ENCODE measurements at places on chromosomes 12 and 14.
A peak's percentile ranks its signal among the peaks of the same experiment; 100 is the strongest.

GRCh38 chr14:104647467-104648043, 41.9 kb upstream of the INF2 start:
- DNase-seq: no peak

- DNase-seq: no peak
Measured at GRCh38 chr12:49292729-49293055, 2.3 kb upstream of the PRPH start.

DNA sequence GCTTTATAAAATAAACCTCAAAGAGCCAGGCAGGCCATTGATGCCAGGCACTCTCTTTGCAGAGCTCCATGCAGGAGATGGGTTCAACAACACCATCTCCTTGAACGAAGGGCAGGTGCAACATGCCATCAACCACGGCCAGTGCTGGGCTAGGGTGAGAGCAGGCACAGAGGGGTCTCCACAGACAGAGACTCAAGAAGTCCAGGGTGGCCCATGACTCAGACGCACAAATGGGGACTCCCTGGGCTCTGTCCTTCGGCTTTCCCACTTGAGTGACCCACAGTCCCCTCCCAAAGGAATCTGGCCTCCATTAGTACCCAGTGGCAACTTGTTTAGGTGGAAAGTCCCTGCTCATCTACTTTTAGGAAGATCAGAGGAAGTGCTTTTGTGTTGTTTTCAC, 124.4 kb upstream of the PZP start:
- no peak for DNase-seq

DNA sequence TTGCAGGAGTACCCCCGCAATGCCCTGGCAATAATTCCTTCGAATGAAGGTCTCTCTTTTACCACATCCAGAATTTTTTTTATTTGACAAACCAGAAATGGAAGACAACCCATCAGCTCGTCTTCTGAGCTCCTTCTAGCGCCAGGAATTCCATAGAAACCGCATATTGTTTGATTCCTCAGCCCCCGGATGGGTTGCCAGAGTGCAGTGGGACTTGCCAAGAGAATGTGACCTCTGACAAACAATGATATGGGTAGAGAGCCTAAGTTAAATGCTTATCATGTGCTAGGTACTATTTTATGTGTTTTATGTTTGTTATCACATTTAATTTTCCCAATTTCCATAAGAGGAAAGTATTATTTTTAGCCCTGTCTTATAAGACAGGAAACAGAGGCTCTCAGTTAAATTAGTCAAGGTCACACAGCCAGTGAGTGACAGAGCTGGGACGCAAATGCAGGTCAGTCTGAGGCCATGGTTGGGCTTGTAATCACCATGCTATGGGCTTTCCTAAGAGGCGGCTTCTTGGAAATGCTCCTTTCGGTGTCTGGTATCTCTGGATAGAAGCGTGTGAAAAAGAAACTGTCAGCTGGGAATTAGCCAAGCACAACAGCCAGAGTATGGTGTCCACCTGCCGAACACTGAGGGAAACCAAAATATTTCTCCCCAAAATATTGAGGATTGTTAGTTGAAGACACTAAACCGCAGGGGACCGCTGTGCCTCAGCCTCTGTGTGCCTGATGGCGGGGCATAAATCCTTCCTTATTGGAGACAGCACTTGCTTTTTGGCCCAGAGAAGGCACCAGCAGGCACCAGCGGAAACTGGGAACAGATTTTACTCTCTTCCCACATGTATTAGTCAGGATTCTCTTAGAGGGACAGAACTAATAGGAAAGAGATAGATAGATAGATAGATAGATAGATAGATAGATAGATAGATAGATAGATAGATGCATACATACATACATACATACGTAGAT, 29.4 kb upstream of the ETFBKMT start:
- DNase-seq: no peak

DNA sequence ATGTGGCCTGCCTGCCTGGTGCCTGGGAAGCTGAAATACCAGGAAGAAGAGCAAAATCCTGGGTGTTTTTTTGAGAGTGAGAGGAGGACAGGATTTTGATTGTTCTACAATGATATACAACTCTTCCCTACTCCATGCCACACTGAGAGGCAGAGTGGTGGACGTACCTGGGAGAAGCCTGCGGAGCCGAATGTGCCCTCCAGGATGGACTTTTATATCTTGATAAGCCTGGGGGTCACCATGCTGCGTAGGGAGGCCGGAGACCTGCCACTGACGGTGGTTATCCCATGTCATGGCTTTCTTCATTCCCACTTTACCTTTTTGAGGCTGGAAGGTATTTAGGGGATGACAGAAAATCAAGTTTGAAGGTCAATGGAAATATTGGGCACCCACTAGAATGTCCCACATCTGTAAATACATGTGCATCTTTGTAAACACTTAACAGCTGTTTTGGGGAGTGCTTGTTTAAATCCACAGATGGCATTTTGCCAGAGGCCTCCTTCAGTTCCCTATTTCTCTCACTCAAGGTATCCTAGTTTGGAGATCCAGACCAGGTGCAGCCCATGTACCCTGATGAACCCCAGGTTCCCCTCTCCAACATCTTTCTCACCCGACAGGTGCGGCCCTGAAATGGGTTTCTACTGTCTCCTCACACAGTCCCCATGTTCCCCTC, 1.1 kb upstream of the GLT1D1 start:
- DNase-seq: no peak

GRCh38 chr12:75542942-75543341, 31.5 kb upstream of the KRR1 start:
- DNase-seq: no peak

GRCh38 chr14:60642270-60643140, 6.8 kb downstream of the SIX1 start:
- no peak for DNase-seq

DNA sequence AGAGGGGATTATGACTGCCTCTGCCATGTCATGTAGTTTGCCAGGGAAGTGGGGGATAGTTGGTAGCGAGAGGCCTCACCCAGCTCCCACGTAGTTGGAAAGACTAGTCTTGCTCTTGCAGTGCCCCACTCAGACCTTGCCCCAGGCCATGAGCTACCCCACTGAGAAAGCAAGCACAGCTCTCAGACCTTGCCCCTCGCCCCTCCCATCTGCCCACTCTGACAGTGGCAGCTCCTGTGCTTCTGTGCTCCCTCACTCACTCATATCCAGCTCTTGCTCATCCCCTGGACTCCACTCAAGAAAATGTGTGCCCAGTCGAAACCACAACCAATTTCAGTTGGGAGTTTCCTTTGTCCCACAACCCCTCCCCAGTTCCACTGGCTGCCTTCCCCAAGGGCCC, 55.5 kb upstream of the BDKRB2 start:
- DNase-seq: no peak

- DNase-seq: peak; percentile 39
Measured at GRCh38 chr12:94207849-94208621, 59.7 kb downstream of the PLXNC1 start.

- DNase-seq: no peak
Measured at GRCh38 chr14:99698642-99699041, 14.5 kb downstream of the CYP46A1 start.

DNA sequence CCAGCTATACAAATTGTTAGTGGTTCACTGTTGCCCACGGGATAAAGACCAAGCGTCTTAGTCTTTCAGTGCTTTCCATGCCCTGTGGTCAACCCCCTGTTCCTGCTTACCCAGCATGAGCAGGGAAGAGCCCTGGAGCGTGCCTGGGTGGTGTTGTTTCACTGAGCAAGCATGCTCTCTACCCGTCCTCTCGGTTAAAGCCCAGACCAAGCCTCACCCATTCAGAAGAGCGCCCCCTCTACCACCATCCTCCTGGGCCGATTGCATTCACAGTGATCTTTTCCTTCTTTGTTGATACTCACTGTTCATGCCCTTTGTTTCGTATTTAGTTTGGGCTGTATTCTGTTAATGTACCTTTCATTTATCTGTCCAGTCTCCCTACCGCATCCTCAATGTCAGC, 25.1 kb downstream of the DYRK4 start:
- DNase-seq: no peak

DNA sequence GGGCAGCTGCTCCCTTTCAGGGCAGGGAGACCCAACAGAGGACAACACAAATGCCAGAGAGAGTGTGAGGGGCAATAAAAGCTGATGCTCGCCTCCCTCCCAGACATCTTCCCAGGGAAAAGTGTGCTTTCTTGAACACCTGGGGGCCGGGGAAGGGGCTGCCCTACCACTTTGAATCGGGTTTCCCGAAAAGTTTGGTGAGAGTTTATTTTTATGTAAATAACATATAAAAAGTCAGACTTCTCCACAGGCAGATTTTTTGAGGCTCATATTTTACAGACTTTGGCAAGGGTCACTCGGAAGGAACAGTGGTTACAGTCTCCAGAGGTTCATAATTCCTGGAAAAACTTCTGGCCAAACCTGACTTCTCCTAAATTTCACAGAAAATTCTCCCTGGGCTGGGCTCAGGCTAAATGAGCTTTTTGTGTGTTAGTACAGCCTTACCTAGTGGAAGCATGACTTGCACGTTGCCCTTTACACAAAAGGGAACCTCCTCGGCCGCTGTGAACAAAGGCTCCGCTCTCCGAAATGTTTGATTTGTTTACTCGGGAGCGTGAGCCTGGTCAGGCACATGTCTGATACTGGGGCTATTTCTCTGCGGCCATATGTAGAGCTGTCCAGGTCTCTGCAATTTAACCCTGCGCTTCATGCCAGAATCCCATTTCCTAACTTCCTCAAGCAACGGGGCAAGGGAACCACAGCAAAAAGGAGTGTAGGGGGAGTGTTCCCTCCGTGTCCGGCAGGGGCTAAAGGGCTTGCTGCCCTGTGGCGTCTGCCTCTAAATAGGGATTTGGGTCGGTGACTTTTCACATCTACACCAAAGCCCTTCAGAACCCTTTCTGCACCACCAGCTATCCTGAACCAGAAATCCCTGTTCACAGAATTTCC, 3.4 kb downstream of the RTL1 start:
- DNase-seq: no peak

DNA sequence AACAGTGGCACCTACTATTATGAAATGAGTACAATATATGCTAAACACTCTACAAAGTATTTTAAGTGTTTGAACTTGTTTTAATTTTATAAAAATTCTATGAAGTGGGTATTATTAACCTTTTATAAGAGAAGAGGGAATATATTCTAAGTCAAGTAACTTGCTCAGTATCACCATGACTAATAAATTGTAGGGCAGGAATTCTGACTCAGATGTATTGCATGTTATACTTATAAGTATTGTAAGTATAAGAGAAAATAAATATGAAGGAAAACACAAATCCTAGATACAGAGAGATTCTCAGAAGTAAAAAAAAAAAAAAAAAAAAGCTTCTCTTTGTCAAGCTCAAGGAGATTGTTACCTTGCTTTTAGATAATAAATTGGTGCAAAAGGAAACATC, 893.2 kb downstream of the SLC16A7 start:
- no peak for DNase-seq

DNA sequence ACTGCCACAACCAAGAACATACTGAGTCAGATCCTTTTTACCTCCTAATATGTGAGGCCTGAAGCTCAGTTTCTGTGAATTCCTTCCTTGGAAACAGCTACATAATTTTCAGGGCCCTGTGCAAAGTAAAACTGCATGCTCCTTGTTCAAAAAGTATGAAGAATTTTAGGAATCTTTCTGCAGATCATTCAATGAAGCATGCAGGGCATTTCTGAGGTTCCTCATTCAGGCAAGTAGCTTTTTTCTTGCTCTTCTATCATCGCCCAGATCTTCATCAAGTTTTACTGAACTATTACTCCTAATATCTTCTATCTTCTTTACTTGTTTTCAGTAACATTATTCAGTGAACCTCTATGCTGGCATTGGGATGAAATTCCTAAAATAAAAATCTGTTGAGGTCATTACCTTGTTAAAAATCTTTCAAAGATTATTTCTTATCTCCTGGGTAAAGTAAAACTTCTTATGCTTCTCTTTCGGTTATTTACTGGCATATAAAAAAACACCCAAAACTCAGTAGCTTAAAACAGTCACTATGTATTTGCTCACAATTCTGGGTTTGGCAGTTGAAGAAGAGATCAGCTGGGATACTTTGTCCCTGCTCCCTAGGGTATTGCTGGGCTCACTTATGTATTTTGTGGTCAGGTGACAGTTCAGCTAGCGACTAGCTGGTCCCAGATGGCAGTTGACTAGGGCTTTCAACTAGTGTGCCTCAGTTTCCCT, 42.6 kb upstream of the KRR1 start:
- DNase-seq: no peak

DNA sequence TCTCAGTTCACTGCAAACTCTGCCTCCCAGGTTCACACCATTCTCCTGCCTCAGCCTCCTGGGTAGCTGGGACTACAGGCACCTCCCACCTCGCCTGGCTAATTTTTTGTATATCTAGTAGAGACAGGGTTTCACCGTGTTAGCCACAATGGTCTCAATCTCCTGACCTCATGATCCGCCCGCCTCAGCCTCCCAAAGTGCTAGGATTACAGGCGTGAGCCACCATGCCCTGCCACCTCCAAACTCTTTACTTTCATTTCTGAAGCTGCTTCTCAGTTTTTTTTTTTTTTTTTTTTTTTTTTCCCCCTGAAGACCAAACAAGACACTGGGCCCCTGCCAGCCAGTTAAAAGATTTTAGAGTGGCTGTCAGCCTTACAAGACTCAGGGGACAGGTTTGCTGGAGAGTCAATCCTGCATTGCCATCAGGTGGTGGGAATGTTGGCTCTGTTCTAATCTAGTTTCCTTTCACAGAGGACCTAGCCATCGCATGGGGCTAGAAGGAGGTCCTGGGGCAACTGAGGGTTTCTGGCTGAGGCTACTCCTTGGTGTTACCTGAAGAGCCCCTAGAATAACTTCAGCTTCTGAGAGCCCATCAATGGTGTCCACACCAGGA, 37.4 kb upstream of the HIGD1C start:
- DNase-seq: no peak

DNA sequence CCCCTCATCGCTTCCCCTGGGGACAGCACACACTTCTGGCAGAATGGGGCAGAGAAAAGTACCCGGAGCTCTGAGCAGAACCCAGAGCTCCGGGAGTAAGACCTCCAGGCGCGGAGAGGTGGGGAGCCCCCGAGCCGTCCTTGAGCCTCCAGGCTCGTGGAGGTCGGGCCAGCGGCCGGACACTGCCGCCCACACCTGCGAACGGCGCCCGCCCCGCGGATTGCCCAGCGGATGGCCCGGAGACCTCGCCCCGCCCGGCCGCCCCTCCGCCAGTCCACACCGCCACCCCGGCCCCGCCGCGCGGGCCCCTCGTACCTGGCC, 344 bp downstream of the SPTLC2 start:
- no peak for DNase-seq
